ENCODE measurements at places on chromosomes 5 and 9.

GRCh38 chr5:148716716-148717115 is 62.4 kb upstream of the HTR4 start:
- no peak for DNase-seq

GRCh38 chr5:64210866-64211265 is 45.2 kb downstream of the RNF180 start:
- peak; percentile 91 for DNase-seq

- no peak for DNase-seq
These were observed 88.8 kb downstream of the LURAP1L start for GRCh38 chr9:12863618-12864017.

- peak; percentile 6 for DNase-seq
These were observed 763.7 kb upstream of the GRAMD2B start for GRCh38 chr5:125659316-125660023.

- no peak for DNase-seq
These were observed 31.7 kb downstream of the SLC35A4 start for GRCh38 chr5:140596321-140596741.

GRCh38 chr5:83527221-83527620 is 55.7 kb downstream of the VCAN start:
- DNase-seq, result no peak

GRCh38 chr5:163434401-163434866 is 3.0 kb upstream of the CCNG1 start:
- no peak for DNase-seq

DNA sequence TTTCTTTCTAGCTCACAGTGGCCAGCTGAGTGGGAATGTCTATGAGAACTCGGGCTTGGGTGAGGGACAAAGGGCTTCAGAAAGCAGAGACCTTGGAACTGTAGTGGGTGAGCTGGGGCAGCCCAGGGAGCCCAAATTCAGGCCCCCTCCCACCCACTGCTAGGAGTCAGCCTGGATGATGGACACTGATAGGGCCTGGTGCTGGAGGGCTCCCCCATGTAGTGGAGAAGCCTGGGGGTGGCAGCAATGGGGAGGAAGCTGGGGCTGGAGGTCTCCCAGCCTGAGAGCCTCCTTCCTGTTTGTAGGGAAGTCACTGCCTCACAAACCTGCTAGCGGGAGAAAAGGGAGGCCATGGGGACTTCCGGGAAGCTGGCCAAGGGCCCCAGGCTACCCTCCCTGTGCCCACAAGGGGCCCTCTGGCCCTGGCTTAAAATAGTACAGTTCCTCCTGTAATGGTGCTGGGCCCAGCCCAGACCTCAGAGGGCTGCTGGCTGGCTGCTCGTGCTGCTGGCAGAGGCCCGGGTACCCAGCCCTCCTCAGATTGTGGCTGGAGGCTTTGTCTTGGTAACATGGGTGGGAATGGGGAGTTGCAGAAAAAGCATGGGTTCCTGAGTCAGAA is 6.3 kb upstream of the NR5A1 start:
- no peak for DNase-seq

- no peak for DNase-seq
These were observed 20.8 kb downstream of the MINAR2 start for GRCh38 chr5:129768735-129769134.

GRCh38 chr5:100252944-100253343 is 282.2 kb upstream of the FAM174A start:
- DNase-seq, result no peak

GRCh38 chr9:33044677-33045282 is 19.7 kb downstream of the DNAJA1 start:
- DNase-seq, result peak; percentile 26

DNA sequence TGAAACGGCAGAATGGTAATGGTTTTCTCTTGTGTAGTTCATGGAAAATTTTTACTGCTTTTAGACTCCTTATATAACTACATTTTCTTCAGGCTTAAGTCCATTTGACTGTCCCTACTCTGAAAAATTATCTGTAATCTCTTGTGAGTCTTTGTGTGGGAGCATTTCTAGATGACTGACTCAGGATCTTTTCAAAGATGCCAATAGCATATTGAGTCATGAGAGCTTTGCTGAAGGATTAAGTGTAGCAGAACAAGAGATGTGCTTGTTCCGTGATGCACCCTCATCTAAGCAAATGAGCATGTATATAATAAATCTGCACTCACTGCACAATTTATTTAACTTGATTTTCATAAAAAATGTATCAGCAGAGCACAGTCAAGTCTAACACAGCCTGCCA is 298.7 kb upstream of the CDH6 start:
- peak; percentile 15 for DNase-seq

- no peak for DNase-seq
These were observed 311.0 kb downstream of the NSG2 start for GRCh38 chr5:174356536-174356935.

DNA sequence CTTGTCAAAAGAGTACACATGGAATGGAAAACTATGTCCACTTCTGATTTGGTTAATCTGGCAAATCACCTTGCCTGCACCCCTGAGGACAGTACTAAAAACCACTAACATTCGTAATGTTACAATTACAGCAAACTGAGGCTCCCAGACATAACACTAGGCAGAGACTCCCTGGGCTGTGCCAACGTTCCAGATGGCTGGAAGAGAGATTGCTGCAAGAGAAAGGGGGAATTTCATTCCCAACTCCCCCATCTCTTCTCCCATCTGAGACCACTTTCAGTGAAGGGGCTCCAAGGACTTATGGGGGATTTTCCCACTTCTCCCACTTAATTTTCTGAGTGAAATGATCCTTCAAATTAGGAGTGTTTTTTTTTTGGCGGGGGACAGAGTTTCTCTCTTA is 11.3 kb downstream of the OR1J1 start:
- DNase-seq, result no peak

DNA sequence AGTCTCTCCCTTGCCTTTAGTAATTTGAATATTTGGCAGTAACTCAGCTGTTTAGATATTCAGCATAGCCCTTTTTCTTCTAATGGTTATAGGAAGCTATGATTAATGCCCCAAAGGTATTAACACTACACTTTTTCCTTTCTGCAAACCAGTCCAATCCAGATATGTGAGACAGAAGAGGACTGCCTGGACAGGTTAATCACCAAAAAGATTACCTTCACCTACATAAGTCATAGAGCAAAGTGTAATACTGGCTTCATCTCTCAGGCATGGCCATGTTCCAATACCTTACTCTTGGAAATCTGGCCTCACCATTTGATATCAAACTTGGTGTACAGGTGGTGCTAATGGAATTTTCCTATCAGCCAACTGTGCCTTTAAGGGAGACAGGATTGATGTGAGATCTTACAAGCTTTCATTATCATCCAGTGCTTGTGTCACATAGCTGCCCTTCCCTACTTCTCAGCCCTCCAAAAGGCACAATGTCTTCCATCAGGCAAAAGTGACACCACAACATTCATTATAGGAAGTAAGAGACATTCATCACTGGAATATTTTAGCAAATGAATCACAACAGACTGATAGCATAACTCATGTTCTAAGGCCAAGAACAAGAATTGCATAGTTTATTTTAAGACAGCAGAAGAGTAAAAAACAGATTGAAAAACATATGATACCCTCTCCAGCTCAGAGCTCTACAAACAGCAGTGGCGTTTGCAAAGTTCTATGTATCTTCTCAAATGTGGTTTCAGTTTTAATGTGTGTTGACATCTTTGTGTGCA is 91.2 kb upstream of the PAM start:
- peak; percentile 21 for DNase-seq

- DNase-seq, result peak; percentile 56
These were observed 1.6 kb downstream of the CSNK1A1 start for GRCh38 chr5:149549461-149550267.

GRCh38 chr9:122158202-122158601 is 1.4 kb downstream of the NDUFA8 start:
- DNase-seq, result peak; percentile 44

DNA sequence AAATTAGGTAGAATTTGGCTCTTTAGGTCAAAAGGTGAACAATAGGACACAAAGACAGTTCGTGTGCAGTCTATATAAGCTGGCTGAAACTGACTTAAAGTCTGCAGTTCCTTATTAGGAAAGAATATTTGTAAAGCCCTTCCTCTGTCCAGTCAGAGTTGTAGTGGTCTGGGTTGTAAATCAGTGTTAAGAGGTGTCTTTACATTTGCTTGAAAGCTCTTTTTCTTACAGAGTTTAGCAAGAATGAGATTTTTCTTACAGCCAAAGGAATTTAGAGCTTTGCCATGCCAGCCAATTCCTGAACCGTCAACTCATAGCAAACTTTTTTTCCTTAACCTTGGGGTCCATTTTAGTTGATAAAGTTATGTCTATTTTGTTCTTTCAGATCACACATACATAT is 786.1 kb upstream of the CTNND2 start:
- DNase-seq, result no peak

GRCh38 chr5:119323601-119324000 is 32.2 kb upstream of the TNFAIP8 start:
- DNase-seq, result peak; percentile 34

DNA sequence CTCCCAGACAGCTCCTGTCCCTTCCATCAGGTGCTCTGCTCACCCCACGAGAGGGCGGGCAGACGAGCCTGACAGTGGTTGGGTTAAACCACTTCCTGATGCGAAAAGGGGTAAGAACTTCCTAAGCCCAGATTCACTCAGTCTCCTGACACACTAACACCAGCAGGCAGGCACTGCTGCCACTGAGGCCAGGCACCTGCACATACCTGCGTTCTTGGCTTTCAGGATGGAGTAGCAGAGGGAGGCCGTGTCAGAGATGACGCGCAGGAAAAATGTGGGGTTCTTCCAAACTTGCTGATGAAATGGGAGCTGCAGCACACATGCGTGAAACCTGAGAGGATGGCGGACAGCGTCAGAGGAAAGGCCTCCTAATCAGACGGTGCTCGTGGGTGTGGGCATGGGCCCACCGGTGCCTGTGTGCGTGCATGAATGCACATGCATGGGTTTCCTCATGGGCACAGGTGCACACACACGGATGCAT is 29.9 kb downstream of the SLC6A18 start:
- no peak for DNase-seq

All from fibroblast of skin of back (primary cell).